Inflammatory macrophage treated with lipopolysaccharide for 1 hour (primary cell): ENCODE measurements at places on chromosomes 11 and 22.
A peak's percentile ranks its signal among the peaks of the same experiment; 100 is the strongest.

- DNase-seq, result peak; percentile 44
Measured at GRCh38 chr11:18321578-18321968, 367 bp downstream of the HPS5 start.

DNA sequence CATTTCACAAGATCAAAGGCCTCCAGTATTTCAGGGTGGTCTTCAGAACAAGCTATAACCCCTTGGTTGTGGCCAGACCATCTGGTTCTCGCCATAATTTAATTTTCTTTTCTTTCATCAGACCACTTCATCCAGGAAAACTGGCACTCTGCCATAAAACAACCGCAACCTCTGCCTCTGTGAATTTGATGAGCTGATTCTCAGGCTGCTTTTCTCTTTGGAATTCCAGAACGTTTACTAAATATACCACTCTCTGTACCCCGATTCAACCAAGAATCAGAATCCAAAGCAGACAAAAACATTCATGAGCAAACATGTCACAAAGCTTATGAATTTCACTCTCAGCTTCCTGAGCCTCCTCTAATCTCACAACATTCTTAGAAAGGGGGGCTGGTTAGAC lies 331.8 kb upstream of the SYN3 start:
- DNase-seq, result no peak

DNA sequence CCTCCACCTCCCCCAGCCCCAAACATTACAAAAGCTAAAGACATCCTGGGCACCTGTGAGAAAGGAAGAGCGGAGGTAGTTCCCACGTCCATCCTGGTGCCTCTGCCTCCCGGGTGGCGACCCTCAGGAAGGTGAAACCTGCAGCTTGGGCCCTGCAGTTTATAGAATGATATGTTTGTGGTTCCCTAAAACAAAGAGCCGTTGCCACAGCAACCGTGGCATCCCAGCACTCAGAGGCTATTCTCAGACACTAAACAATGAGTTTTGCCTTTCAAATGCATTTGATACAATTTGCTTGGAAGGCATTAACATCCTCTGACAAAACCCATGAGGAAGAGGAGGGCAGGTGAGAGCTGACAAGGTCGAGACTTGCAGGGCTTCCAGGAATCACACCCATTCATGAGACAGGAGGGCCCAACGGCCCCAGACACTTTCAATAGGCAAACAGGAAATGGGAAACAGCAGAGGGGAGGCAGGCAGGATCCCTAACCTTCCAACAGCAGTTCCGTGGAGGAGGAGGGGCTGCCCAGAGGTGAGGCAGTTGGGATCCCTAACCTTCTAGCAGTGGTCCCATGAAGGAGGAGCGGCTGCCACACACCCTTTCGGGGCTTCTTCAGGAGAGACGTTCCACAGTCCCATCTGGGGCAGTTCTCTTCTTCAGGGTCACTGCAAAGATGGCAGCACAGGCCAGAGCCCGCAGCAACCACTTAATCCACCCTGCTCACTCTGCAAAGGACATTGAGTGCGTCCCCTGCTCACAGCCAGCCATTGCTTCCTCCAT lies 379.2 kb downstream of the SHANK2 start:
- DNase-seq, result no peak

GRCh38 chr11:1572197-1573076 lies at the start of gene DUSP8:
Gene DUSP8, minus strand, starts transcription at chr11:1572271. Its CDS starts 6,445 bp downstream, at chr11:1565826.
- peak; percentile 94 for DNase-seq

GRCh38 chr11:43576803-43577521 lies 103.6 kb upstream of the HSD17B12 start:
- DNase-seq, result peak; percentile 9

GRCh38 chr11:121129362-121130340 lies 28.6 kb downstream of the TECTA start:
- no peak for DNase-seq

GRCh38 chr11:73662445-73663157 lies 16.2 kb downstream of the PLEKHB1 start:
- DNase-seq, result no peak

- DNase-seq, result peak; percentile 20
Measured at GRCh38 chr11:93481696-93482095, 61.5 kb downstream of the SMCO4 start.

DNA sequence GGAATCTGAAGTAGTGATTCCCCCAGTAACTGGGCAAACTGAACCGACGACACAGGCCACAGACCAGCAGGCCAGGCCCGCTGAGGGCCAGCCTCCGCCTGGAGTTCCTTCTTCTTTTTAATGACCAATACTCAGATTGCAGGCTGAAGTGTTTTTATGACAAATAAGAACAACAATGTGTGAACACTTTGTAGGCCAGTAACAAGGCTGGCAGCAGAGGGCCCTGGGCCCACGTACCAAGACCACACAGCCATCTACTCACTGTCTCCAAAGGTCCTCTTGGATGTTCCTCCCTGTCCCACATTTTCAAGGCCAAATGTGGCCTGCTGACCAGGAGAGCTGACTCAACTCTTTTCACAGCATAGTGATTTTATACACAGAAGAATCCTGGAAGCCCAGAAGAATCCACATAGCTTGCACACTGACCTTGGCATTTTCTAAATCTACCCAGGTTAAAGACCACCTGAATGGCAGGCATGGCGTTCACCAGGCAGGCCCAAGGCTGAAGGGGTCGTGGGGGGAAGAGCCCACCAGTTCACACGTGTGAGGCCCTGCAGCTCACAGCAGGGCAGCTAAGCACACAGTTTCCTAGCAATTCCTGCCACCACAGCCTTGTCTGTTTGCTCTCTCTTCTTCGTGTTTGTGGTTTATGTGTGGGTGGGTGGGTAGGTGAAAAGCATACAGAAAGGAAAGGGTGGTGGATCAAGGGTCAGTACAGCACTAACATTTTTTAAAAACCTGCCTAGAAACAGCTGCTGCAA lies 13.3 kb downstream of the SMCO4 start:
- peak; percentile 74 for DNase-seq

GRCh38 chr11:76980196-76980595 lies 54.0 kb upstream of the B3GNT6 start:
- DNase-seq, result no peak

DNA sequence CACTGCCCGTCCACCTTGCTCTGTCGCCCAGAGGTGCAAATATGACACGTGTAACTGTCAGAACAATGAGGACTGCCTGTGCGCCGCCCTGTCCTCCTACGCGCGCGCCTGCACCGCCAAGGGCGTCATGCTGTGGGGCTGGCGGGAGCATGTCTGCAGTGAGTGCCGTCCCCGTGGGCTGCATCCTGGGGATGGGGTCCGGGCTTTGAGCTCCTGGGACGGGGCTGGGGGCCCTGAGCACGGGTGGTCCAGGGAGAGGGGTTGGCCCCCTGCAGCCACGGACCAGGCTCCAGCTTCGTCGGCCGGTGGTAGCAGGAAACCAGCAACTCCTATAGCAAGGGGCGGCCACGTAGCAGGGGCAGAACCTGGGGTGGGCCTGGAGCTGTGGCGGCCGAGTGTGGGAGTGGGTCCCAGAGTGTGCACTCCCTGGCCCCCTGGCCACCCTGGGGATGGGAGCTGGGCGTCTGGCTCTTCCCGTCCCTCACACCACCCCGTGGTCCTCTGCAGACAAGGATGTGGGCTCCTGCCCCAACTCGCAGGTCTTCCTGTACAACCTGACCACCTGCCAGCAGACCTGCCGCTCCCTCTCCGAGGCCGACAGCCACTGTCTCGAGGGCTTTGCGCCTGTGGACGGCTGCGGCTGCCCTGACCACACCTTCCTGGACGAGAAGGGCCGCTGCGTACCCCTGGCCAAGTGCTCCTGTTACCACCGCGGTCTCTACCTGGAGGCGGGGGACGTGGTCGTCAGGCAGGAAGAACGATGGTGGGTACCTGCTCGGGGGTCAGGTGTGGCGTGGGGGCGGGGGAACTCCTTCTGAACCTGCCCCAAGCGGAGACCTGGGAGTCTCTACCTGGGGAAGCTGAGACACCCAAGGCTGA lies 10.1 kb downstream of the MUC2 start:
- DNase-seq, result no peak
